NCI-H1436 (cell line): ENCODE measurements at places on chromosomes 16 and 17.

DNA sequence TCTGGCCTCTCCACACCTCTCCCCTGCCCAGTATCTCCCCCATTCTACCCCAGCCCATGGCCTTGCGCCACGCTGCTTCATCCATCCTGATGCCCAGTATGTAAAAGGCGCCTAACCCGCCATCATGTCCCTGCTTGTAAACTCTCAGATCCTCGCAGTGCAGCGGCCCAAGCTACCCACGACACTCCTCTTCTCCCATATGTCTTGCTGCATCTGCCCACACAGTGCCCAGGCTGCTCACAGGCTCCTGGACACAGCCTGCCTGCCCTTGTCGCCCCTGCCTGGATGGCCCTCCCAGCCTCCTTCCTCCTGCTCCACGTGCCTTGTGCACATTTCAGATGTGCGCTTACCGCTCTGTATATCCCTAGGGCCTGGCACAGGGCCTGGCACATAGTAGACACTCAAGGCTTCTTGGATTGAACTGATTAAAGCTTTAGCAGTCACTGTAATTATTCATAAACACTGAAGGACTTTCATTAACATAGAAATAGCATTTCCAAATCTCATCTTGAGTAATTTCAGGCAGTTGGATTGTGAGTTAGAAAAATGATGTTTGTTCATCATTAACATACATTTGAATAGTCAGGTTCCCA lies 129.1 kb downstream of the CLEC16A start:
- DNase-seq, result no peak

DNA sequence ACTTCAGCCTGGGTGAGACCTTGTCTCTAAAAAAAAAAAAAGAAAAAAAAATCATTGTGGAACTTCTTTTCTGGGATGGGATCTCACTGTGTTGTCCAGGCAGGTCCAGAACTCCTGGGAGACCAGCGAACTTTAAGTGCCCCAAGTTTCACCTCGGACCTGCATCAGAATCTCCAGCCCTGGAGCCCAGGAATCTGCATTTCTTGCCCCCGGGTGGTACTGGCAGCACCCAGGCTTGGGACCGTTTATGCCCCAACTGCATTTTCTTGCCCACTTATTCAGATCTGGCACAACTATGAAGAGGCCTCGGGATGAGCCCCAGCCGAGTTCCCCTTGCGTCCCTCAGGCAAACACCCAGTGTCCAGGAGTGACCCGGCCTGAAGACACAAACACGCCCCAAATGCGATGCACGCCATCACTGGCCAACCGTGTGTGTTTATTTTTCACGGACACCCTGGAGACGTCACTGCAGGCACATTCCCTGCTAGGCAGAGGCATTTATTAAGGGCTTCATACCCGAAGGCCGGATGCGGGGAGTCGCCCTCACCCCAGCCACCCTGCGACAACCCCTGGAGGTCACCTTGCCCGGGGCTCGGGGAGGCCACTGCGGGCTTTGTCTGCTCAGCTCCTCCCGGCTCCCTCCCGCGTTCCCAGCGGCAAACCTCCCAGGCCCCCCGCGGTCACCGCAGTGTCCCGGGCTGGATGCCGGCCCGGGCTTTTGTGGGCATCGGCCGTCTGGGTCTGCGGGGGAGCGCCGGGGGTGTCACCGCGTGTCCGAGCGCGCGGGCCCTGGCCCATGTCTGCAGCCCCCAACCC lies 684 bp upstream of the SPIRE2 start:
- DNase-seq, result no peak

DNA sequence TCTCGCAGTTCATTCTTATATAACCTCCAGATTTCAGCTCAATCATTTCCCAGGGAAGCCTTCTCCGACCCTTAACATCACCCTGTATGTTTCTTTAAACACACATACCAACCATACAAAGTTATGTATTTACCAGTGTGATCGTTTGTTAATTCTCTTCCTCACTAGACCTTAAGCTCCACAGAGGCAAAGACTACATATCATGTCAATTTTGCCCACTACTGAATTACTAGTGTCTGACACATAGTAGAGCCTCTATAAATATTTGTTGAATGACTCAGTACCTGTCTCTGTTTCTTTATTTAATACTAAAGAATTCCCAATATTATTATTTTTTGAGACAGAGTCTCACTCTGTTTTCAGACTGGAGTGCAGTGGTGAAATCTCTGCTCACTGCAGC lies 137.2 kb downstream of the SHISA9 start:
- DNase-seq, result no peak

DNA sequence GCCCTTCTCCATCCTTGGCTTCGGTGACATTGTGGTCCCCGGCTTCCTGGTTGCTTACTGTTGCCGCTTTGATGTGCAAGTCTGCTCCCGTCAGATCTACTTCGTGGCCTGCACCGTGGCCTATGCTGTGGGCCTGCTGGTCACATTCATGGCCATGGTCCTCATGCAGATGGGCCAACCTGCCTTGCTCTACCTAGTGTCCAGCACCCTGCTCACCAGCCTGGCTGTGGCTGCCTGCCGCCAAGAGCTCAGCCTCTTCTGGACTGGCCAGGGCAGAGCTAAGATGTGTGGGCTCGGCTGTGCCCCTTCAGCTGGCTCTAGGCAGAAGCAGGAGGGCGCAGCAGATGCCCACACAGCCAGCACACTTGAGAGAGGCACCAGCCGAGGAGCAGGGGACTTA lies 1.5 kb downstream of the SPPL2C start:
- DNase-seq, result no peak

GRCh38 chr17:40503154-40503553 lies 1.7 kb upstream of the TNS4 start:
- no peak for DNase-seq

GRCh38 chr17:39740357-39741111 lies 2.8 kb downstream of the GRB7 start:
- no peak for DNase-seq

- no peak for DNase-seq
Measured at GRCh38 chr17:75088465-75089417, 987 bp downstream of the SLC16A5 start.

GRCh38 chr16:15899538-15900100 lies 11.2 kb upstream of the CEP20 start:
- DNase-seq, result no peak

DNA sequence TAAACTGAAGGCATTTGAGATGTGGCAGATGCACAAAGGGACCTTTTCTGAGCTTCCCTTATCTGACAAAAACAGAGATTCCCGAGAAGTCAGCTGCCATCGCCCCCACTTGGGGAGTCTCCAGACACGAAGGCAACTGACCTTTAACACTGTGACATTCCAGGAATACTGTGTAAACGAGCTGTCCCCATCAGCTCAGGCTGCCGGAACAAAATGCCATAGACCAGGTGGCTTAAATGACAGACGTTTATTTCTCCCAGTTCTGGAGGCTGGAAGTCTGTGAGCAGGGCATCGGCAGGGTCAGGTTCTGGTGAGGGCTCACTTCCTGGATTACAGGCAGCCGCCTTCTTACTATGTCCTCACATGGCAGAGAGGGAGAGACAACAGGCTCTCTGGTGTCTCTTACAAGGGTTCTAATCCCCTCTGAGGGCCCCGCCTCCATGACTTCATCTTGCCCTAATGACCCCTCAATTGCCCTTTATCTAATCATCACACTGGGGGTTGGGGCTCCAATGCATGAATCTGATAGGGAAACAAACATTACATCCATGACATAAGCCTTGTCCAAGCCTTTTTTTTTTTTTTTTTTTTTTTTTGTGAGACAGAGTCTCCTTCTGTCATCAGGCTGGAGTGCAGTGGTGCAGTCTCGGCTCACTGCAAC lies 178.5 kb upstream of the RPL38 start:
- no peak for DNase-seq

DNA sequence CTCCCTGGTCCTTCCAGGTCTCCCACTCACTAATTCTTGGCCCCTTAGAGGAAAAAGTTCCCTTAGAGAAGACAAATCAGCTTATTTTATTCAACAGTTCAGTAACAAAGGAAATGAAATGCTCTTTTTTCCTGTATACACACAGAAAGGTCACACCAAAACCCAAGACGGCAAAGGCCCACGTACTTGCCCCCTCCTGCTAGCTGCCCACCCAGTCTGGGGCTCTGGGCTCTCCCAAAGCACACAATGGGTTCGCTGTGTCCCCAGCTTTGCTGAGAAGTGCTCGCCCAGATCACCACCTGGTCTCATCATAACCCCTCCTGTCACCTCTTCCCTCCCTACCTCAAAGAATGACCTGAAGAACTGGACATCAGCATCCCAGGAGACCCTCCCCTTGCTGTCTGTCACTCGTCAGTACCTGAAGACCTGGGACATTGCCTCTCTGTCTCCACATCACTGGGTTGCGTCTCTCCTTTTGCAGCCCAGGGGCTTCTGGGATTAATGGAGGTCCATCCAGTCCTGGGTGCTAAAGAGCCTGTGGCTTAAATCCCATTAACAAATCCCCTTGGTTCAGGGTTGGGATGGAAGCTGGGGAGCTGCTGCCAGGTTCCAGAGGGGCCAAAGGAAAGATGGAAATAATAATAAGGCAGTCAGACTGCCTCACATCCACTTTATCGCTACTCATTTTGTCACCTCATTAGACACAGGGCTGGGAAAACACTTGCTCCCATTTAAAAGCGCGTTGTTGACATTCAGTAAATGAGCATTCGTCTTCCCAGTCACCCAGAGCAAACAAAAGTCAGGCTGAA lies 3.3 kb downstream of the SLC6A4 start:
- DNase-seq, result no peak

DNA sequence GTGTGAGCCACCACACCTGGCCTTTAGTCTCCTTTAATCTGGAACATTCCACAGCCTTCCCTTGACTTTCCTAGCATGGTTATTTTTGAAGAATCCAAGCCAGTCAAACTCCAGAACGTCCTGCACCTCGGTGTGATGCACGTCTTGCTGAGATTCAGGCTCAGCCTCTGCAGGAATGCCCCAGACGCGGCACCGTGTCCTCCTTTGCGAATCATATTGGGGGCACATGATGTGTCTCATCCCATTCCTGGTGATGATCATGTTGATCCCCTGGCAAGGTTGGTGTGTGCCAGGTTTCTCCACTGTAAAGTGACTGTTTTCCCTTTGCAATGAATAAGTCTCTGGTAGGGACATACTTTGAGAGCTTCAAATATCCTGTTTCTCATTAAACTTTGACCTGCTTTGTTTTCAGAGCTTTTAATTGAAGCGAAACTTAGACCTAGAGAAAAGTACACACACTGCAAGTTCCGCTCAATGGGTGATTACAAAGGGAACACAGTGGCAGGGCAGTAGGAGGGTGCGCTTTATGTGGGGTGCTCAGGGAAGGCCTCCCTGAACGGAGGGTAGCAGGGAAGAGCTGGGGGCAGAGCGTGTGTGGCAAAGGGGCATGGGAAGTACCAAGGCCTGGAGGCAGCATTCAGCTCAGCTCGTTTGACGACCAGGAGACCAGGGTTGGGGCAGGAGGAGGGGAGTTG lies 9.6 kb upstream of the ATP2C2 start:
- DNase-seq, result no peak

DNA sequence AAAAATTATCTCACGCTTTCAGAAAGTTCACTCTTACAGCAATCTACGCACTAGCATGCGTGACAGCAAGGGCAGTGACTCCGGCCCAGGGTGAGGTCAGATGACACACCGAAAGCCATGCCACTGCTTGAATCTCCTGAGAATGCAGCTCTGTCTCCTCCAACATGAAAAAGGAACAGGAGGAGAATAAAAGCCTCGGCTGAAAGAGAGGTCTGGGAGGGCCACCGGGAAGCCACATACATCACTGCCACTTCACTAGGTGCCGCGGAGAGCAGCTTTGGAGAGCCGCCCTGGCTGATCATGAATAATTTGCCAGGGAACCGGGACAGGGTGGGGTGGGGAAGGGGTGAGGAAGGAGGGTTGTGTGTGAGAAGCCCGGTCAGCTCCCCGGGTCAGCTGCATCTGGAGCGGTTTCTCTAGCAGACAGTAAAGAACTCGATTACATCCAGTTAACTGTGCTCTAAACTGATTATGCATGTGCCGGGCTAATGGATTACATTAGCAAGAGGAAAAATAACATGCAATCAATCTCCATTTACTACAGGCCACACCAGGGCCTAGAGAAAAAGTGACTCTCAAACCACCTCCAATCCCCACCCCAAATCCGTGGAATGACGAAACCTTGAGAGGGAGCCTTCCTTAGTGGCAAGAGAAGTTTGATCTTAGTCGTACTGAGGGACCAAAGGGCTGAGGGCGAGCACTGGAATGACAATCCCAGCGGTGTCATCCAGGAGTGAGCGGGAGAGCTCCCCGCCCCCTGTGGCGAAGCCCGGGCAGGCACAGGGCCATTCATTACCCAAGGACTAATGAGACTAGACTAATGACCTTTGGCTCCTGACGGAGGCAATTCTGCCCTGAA lies 100.3 kb downstream of the ZFHX3 start:
- no peak for DNase-seq

DNA sequence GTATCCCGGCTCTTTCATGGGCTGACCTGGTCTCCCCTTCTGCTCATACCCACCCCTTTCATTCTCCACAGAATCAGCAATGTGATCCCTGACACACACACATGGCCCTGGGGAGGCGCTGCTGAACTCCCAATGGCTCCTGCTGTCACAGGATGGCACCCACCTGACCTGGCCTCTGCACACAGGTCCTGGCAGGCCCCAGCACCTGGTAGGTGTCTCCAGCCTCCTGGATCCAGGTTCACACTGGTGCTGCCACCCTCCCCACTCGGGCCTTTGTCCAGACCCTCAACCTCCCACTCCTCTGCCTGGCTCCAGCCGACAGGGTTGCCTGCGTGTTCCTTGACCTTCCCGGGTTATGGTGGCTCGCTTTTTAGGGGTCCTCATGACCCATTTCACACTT lies 1.3 kb upstream of the CD300C start:
- no peak for DNase-seq

GRCh38 chr17:81665205-81666091 lies 957 bp downstream of the OXLD1 start:
- no peak for DNase-seq
